ENCODE measurements at places on chromosomes 2 and 18. TPM values are rescaled to one million over a fixed set of nuclear protein-coding genes. Genes with fewer than 3 reads are reported as not detected.
A peak's percentile ranks its signal among the peaks of the same experiment; 100 is the strongest.

DNA sequence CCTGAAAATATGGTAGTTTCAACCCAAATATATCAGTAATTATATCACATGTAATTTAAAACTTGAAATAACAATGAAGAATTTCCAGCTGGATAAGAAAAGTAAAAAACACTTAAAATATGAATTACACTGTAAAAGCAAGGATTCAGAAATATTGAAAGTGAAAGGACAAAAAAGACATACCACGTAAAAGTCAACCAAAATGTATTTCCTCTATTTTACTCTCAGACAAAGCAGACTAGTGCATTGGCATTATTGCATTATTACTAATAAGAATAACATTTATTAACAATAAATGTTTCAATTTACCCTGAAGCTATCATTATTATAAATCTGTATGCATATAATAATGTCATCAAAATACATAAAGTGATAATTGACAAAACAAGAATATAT is 445.1 kb upstream of the TRIB2 start:
- DNase-seq, result no peak

DNA sequence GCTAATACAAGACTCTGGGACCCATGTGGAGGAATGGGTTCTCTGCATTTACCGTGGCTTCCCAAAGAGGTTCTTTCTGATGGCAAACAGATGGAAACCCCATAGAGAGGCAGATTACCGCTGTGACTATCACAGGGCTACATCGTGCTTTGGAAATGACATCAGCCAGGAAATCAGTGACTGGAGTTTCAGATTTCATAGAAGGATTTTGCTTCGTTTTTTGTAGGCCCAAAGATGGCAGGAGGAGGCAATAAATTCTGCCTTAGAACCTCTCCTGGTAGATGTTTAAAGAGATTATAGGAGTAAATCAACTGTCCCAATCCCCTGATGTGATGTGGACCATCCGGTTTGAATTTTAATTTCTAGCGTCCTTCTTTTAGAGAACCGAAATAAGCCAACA is 214.1 kb downstream of the AGPS start:
- DNase-seq, result no peak

DNA sequence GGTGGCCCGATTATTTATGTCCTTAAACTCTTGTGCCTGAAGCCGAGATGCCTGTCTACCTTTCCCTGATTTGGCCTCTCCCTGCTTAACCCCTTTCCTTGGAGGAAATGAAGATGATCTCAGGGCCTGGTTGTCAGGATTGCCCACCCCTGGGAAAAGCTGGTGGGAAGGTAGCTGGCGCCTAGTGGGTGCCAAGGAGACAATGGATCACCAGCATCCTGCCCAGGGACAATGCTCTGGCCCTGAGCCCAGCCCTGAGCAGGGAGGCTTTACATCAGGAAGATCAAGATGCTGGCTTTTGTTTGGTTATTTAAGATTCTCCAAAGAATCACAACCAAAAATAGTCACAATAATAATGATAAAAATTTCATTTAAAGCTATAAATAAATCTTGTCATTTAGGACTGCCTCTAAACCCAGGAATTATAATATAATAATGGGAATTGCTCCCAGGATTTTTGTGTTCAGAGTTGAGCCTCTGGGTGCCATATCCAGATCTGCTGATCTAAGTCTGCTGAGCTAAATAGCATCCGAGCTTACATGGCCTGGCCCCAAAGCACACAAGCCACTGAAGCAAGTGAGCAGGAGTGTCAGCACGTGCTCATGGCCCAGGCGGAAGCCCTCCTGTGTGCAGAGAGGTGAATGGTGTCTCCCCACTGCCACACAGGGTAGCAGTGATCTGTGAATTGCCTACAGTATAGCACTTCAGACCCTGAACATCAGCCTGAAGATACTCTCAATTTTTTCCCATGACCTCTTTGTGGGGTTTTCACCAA is 57.8 kb upstream of the MAP3K20 start:
- no peak for DNase-seq

- no peak for DNase-seq
Observed at GRCh38 chr2:144944546-144945220, 424.8 kb upstream of the ZEB2 start.

DNA sequence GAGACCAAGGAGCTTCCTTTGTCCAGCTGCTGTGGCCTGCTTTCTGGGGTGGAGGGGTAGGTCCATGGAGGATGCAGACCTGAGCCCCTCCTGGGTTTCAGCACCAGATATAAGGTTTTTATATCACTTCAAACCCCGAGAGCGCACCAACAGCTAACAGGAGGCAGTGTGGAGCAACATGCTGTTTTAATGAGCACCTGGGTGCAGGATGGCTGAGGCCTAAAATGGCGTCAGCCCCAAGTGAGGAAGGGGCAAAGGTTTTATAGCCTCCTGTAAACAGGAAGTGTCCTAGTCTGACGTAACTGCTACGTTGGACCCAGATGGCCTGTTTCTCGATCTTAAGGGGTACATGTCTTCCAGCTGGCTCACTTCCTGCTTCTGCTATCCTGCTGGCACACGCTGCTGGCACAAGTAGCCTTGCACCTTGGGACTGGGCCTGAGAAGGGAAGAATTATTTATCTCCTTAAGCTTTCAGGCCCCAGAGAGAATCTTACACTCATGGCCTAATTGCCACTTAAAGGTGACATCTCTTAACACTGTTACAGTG is 11.4 kb upstream of the REG1B start:
- DNase-seq, result no peak

Gene SCYGR8
- not detected for polyA plus RNA-seq

- no peak for DNase-seq
Observed at GRCh38 chr2:191195021-191195420, 44.2 kb upstream of the STAT4 start.

GRCh38 chr18:31042406-31043181 is at the start of gene DSC3:
Gene DSC3, minus strand, starts transcription at chr18:31042742. Its CDS starts 82 bp downstream, at chr18:31042660.
- peak; percentile 70 for DNase-seq

Gene LRRTM1
- polyA plus RNA-seq, result 3.1 TPM

GRCh38 chr2:145652036-145652435 is 1132.1 kb upstream of the ZEB2 start:
- DNase-seq, result no peak

- no peak for DNase-seq
Observed at GRCh38 chr18:11497585-11497984, 111.8 kb upstream of the SLC35G4 start.

DNA sequence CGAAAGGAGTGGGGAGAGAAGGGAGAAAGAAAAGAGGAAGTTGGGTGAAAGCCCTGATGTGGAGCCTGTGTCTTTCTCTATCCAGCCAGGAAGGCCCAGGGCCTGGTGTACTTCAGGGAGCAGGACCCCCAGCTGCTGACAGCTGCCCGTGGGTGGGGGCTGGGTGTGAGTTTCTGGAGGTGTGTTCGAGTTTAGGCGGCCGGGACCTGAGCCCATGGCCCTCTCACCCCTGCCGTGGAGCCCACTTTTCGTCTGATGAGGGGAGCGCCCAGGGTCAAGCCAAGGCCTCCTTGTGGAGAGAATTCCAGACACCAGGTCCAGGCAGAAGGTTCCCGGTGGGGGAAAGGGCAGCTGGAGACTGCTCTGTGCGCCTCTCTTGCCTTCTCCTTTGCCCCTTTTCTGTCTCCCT is 2.2 kb downstream of the SIX3 start:
- DNase-seq, result no peak

Gene PCARE
- polyA plus RNA-seq, result 0.01 TPM

GRCh38 chr18:11081009-11081532 is 68.3 kb downstream of the PIEZO2 start:
- DNase-seq, result no peak

Gene UGT1A4
- polyA plus RNA-seq, result 0.04 TPM

- no peak for DNase-seq
Observed at GRCh38 chr2:11998218-11998617, 251.8 kb downstream of the LPIN1 start.

Gene MYO1B
- polyA plus RNA-seq, result 37.9 TPM

DNA sequence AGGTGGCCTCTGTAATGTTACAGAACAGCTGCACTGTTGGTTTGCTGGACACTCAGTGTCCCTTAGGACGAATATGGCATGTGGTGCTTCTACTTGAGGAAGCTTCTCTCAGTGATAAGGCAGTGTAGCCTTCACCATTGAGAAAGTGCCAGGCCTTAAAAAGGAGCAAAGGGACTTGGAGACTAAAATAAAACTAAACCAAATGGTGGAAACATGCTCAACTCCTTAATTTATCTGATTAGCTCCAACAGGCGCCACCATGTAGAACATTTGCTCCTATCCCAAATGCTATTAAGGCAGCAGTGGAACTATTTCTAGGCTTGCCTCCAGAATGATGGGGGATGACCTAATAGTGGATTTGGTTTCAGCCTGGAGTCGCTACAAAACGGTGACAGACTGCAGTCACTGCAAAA is 77.5 kb upstream of the MYL1 start:
- no peak for DNase-seq

Gene TCF4
- 42.5 TPM for polyA plus RNA-seq

DNA sequence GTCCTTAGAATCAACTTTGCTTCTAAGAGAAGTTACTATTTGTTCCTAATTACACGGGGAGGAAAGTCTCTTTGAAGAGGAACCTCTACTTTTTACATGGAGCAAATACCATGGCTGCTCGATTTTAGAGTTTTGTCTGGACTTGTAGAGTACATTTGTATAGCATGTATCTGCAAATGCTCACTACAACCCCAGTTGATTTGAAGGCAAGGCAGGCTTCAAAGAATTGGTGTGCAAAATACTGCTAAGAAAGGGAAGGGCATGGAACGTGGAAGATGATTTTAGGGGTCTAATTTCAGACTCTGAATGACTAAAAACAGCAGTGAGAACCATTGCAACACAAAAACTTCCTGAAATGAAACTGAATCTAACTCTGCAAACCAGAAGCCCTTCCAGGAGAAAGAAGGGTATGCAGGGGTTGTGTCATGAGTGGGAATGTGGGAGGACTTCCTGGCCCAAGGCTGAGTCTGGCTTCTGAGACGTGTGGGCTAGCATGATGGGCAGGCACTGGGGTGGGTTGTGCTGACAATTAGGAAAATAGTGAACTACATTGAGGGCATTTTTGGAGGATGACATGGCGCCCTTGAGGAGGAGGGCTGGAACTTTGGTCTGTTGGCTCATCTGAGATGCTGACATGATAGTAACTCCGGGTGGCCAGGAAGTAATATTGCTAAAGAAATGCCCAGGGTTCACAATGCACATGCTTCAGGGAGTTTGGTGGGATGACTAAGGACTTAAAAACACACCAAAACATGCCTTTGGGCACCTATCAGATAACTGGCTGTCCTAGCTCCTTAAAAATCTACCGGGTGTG is 18.9 kb upstream of the IL1R2 start:
- DNase-seq, result no peak

- no peak for DNase-seq
Observed at GRCh38 chr2:9720352-9721093, 89.7 kb upstream of the YWHAQ start.

- peak; percentile 81 for DNase-seq
Observed at GRCh38 chr2:201440182-201440581, 11.1 kb downstream of the TRAK2 start.

Gene TBR1
- 0.01 TPM for polyA plus RNA-seq

Gene DLX1
- polyA plus RNA-seq, result 3.4 TPM

DNA sequence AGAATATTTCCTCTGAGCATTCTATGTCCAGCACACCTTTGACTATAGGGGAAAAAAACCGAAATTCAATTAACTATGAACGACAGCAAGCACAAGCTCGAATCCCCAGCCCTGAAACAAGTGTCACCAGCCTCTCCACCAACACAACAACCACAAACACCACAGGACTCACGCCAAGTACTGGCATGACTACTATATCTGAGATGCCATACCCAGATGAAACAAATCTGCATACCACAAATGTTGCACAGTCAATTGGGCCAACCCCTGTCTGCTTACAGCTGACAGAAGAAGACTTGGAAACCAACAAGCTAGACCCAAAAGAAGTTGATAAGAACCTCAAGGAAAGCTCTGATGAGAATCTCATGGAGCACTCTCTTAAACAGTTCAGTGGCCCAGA is 79.4 kb upstream of the FAM117B start:
- DNase-seq, result no peak

- DNase-seq, result no peak
Observed at GRCh38 chr2:55418072-55418471, 1.6 kb downstream of the CCDC88A start.

DNA sequence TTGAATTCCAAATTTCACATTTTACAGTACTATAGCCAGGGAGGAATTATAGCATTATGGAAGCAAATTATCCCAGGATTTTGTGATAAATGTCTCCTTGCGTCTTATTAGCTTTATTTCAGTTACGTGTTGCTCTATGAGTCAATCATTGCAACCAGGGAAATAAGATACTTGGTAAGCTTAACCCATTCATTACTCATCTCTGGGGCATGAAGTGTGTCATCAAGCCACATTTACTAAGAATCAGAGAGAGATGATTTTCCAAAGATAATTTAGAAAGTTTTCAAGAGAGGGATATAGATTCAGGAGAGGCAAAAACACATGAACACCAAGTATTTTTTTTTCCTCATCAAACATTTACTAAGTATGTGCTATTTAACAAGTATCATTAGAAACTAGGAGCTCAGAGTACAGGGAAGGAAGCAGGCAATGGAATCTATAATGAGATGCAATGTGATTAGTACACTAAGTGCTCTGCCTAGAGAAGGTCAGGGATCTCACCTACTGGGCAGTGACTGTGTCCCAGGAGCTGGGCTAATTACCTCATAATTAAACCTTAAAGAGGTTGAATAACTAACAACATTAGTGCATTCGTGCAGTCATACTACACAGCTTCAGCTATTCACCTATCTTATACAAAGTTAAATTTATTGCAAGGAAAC is 217.8 kb upstream of the NXPH2 start:
- DNase-seq, result no peak

GRCh38 chr2:133371286-133371685 is 197.0 kb downstream of the NCKAP5 start:
- DNase-seq, result no peak

- no peak for DNase-seq
Observed at GRCh38 chr2:233836359-233836758, 18.0 kb downstream of the HJURP start.

DNA sequence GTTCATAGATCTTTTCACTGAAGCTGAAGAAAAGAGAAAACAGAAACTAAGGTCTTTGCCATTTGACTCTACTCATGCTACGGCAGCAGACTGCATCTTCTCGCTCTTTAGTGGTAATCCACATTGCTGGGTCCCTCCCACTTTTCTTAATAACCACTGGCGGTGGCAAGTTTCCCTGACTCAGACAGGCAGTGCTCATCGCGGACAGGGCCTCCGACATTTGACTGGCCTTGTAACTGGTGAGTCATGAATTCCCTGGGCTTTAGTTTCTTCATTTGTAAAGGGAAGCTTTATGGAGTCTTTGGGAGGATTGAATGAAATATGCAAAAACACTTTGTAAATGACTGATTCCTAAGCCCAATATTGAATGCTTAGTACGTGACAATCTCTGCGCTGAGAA is 238.2 kb upstream of the RBBP8 start:
- DNase-seq, result peak; percentile 68

All from large intestine (tissue), 12 donors.